Heart left ventricle (tissue), 16 donors: ENCODE measurements at places on chromosomes 6 and 20.
A peak's percentile ranks its signal among the peaks of the same experiment; 100 is the strongest.

GRCh38 chr6:39929039-39929732 lies 5.1 kb downstream of the MOCS1 start:
- no peak overlapping the region for H3K27ac ChIP-seq
- no peaks in the 10 kb centered on the region for H3K27me3 ChIP-seq
- DNase-seq, result no peak
- H3K4me1 ChIP-seq, result peaks cover 13% of the 10 kb centered on the region

DNA sequence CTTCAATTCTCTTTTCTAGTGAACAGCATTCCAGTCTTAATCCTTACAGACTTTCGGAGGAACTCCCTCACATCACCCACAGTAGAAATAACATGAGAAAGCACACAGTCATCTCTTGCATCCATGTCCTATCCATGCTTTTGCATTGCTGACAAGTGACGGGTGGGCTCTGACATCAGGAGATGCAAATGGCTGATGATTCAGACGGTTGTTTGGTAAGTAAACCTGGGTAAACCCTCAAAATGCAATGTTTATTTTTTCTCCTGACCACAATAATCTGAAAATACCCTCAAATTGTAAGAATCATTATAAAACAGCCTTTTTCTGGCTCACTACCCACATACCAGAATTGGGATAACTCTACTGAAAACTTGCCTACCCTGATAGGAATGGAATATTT lies 792.0 kb downstream of the MAFB start:
- no peak for DNase-seq
- no peaks in the 10 kb centered on the region for H3K27me3 ChIP-seq
- no peak overlapping the region for H3K27ac ChIP-seq
- no peaks in the 10 kb centered on the region for H3K36me3 ChIP-seq

DNA sequence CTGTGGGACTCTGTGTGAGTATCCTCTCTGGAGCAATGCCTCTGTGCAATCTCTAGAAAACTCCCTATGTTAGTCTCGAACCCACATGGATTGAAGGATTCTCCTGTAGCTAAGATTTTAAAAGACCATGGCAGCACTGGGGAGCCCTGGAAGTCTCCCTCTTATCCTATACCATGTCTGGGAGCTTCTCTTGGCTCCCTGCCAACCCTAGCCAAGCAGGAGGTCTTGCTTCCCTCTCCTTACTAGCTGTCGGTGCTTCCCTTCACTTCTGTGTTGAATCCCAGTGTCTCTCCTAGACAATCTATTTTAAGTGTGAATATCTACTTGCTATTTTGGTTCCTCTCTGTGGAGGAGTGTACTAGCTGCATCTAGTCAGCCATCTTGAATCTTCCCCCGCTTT lies 118.8 kb upstream of the NRN1 start:
- H3K4me3 ChIP-seq, result no peak overlapping the region
- no peaks in the 10 kb centered on the region for H3K4me1 ChIP-seq
- no peaks in the 10 kb centered on the region for H3K36me3 ChIP-seq
- no peak overlapping the region for H3K27ac ChIP-seq
- no peaks in the 10 kb centered on the region for H3K27me3 ChIP-seq

- no peak overlapping the region for H3K27ac ChIP-seq
- H3K27me3 ChIP-seq, result no peaks in the 10 kb centered on the region
- H3K36me3 ChIP-seq, result no peaks in the 10 kb centered on the region
- DNase-seq, result no peak
These were observed 13.2 kb upstream of the MAP3K4 start for GRCh38 chr6:160978141-160978901.

DNA sequence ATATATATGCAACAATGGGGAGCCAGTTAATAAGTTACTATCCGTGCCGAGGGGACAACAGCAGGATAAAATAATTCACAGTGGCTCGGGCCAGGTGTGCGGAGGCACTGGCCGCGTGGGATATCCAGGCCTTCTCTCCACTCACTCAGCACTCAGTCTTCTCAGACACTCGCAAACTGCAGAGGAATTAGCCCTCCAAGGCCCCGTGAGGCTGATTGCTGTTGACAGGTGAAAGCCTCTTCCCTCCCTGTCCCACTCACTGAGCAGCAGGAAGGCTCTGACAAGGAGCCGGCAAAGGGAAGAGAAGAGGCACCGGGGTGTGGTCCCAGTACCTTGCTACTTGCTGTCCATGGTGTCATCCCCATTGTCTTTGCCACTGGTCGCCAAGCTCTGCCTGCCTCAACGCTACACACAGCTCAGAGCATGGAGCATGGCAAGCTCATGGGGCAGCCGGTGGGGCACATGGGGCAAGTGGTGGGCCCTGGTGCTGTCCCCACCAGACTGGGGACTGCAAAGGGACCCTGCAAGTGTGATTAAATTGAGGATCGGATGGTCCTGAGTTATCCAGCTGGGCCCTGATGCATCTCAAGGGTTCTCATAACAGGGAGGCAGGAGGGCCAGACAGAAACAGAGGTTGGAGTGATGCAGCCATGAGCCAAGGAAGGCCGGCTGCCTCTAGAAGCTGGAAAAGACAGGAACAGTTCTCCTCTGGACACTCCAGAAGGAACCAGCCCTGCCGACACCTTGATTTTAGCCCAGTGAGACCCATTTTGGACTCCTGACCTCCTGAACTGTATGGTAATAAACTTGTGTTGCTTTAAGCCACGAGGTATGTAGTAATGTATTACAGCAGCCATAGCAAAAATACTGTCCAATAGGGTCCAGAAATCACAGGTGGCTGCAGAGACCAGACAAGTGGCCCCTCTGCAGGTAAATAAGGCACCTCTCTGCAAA lies 119.7 kb downstream of the PSMB1 start:
- H3K4me1 ChIP-seq, result peaks cover 14% of the 10 kb centered on the region
- H3K36me3 ChIP-seq, result no peaks in the 10 kb centered on the region
- H3K27me3 ChIP-seq, result no peaks in the 10 kb centered on the region

DNA sequence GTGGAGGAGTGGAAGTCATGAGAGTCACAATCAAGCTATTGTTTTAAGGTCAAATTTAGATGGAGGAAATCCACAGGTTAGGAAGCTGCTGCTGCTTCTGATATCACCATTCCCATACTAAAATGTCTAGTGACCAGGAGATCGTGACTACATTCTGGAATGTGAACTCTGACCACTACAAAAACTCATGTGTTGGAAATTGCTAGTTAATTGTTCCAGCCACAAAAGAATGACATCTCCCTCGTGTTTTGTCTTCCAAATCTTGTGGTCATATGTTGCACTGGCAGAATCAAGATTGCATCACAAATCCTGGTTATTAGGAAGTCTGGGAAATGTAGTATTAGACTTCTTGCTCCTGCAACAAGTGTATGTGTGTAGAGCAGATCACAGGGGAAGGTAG lies 441.9 kb downstream of the CD109 start:
- no peaks in the 10 kb centered on the region for H3K4me1 ChIP-seq
- H3K27ac ChIP-seq, result no peak overlapping the region
- no peaks in the 10 kb centered on the region for H3K27me3 ChIP-seq
- H3K36me3 ChIP-seq, result no peaks in the 10 kb centered on the region
- no peak for DNase-seq
- H3K4me3 ChIP-seq, result no peak overlapping the region

GRCh38 chr6:167811442-167812087 lies 15.1 kb upstream of the AFDN start:
- no peak for DNase-seq
- H3K4me3 ChIP-seq, result no peak overlapping the region
- no peak overlapping the region for H3K27ac ChIP-seq
- H3K27me3 ChIP-seq, result no peaks in the 10 kb centered on the region
- H3K4me1 ChIP-seq, result no peaks in the 10 kb centered on the region

- H3K36me3 ChIP-seq, result no peaks in the 10 kb centered on the region
- no peak overlapping the region for H3K27ac ChIP-seq
- no peak for DNase-seq
- no peaks in the 10 kb centered on the region for H3K27me3 ChIP-seq
These were observed 175.0 kb downstream of the HAO1 start for GRCh38 chr20:7765221-7765620.

DNA sequence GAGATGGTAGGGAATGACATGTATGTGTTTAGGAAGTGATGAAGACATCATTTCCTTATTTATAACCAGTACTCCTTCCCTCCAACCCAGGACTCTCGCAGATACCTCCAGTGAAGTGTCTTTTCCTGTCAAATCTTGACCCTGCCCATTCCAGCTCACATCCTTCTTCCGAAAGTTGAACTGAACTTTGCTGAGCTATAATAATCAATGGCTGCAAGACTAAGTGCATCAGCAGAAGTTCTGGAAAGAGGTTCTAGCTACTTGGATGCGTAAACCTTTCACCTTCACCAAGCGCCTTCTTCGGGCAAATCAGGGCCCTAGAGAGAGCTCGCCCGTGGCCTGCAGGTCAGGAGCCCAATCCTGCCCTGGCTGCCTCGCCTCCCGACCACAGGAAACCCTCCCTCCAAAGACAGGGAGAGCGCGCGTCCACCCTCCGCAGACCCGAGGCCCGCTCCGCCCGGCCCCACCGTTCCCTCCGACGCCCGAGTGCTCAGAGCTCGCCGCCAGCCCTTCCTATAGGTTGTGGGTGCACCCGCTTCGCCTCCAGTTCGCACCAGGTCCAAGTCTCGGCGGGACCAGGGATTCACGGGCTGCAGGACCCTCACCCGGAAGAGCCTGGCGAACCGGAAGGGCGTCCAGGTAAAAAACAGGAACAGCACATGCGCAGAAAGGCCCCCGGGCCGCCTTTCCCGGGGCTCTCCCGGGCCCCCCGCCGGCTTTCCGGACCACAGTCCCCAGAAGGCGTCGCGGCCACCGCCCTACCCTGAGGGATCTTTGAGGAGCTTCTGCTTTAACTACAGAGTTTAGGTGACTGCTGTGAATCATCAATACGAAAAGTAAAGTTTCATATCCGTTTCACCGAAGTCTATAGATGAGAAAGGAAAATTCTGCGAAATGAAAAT lies at the start of gene ZNF334:
Gene ZNF334, minus strand, starts transcription at position 617 of the 902 bp plus-strand sequence. CDS start 1,457 bp downstream, outside the sequence.
- no peak within 1 kb of the TSS for H3K27ac ChIP-seq
- H3K4me1 ChIP-seq, result peaks cover 8% of the 10 kb centered on the region
- H3K4me3 ChIP-seq, result peak within 1 kb of the TSS; percentile 84
- DNase-seq, result peak; percentile 47

DNA sequence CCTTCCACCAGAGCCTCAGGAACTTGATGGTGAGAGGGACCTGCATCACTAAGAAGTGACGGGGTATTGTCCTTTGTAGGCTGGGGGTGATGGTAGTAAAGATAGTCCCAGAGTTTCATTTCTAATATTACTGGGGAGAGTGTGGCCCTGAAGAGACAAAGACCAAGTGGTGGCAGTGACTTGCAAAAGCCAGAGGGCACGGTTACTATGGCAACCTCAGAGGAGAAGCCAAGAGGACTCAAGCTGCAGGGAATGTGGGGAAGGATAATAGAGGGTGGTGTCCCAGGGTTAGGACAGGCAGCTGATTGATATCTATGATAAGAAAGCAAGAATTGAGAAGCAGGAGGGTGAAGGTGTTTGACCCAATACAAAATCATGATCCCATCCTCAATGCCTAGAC lies 42.5 kb downstream of the HLA-G start:
- H3K4me3 ChIP-seq, result no peak overlapping the region
- DNase-seq, result no peak
- no peak overlapping the region for H3K27ac ChIP-seq

DNA sequence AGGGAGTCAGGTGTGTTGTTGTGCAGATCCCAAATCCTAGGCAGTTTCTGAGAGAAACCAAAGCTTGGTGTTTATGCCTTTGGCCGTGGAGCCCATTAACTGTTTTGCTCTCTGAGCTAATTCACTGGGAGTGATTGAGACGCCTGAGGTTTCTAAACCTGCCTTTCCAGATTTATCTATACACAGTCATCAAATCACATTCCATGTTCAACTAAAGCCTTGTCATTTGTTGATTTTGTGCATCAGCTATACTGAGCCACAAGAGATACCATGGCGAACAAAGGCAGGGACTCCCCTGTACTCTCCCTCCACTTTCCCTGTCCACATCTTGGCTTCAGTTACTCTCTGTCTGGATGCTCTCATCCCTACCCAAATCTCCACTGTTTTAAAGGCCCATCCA lies 229.7 kb upstream of the PMEPA1 start:
- H3K4me1 ChIP-seq, result no peaks in the 10 kb centered on the region
- H3K27me3 ChIP-seq, result no peaks in the 10 kb centered on the region
- H3K4me3 ChIP-seq, result no peak overlapping the region
- H3K36me3 ChIP-seq, result no peaks in the 10 kb centered on the region
- DNase-seq, result no peak
- H3K27ac ChIP-seq, result no peak overlapping the region

DNA sequence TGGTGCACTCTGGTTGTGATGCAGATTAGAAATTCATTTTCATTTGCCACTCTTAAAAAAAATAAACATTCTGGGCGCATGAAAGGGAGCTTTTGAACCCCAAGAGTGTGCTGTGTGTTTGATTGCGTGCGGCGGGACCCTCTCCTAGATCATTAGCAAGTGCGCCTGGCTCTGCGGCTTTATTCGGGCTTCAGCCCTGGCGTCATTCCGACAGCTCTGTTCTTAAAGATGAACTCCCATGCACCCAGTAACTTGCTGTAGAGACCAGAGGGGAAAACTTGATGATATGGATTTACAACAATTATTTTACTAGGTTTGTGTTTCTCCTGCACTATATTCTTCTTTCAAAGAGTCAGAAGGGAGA lies 48.9 kb upstream of the ARMC2 start:
- H3K27me3 ChIP-seq, result no peaks in the 10 kb centered on the region
- H3K27ac ChIP-seq, result no peak overlapping the region
- H3K36me3 ChIP-seq, result no peaks in the 10 kb centered on the region
- H3K4me3 ChIP-seq, result no peak overlapping the region
- DNase-seq, result no peak

- H3K36me3 ChIP-seq, result no peaks in the 10 kb centered on the region
- peaks cover 7% of the 10 kb centered on the region for H3K4me1 ChIP-seq
- H3K27me3 ChIP-seq, result no peaks in the 10 kb centered on the region
- H3K27ac ChIP-seq, result no peak overlapping the region
- H3K4me3 ChIP-seq, result no peak overlapping the region
- DNase-seq, result no peak
These were observed 8.7 kb upstream of the ADGRG6 start for GRCh38 chr6:142293121-142293520.

GRCh38 chr6:5138995-5139827 lies 54.1 kb downstream of the PPP1R3G start:
- H3K27ac ChIP-seq, result no peak overlapping the region
- H3K4me3 ChIP-seq, result no peak overlapping the region
- H3K27me3 ChIP-seq, result no peaks in the 10 kb centered on the region
- DNase-seq, result no peak
- no peaks in the 10 kb centered on the region for H3K36me3 ChIP-seq

GRCh38 chr6:139166956-139167313 lies 32.1 kb downstream of the HECA start:
- H3K4me1 ChIP-seq, result peaks cover 38% of the 10 kb centered on the region
- H3K36me3 ChIP-seq, result peaks cover 5% of the 10 kb centered on the region
- H3K4me3 ChIP-seq, result no peak overlapping the region

DNA sequence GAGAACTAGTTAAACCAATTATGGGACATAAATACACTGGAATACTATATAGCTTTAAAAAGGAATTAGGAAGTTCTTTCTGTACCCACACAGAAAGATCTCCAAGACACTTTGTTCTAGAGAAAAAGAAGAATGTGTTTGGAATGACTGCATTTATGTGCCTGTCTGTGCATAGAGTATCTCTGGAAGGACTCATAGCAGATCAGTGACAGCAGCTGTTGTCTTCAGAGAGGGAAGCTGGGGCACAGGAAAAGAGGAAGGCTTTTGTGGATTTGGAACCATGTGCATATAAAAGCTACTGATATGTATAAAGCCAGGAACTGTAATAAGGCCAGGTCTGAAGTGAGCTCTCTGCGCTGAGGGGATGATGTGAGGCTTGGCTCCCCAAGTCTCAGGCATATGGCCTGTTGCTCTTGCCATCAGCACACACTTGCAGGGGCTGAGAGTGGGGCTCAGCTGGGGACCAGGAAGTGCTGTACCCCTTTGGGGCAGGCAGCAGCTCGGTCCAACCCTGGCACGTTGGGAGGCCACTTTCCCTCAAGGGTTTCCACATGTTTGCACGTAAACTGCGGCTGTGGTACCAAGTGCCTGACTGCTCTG lies 31.8 kb upstream of the CCDC167 start:
- H3K27me3 ChIP-seq, result peaks cover 19% of the 10 kb centered on the region
- no peak for DNase-seq
- H3K4me3 ChIP-seq, result no peak overlapping the region
- H3K27ac ChIP-seq, result no peak overlapping the region
- H3K36me3 ChIP-seq, result no peaks in the 10 kb centered on the region
- H3K4me1 ChIP-seq, result peaks cover 14% of the 10 kb centered on the region
